ENCODE measurements at places on chromosomes 13 and 19.

GRCh38 chr13:25988661-25989060, 63.2 kb downstream of the SHISA2 start:
- no peak for DNase-seq

DNA sequence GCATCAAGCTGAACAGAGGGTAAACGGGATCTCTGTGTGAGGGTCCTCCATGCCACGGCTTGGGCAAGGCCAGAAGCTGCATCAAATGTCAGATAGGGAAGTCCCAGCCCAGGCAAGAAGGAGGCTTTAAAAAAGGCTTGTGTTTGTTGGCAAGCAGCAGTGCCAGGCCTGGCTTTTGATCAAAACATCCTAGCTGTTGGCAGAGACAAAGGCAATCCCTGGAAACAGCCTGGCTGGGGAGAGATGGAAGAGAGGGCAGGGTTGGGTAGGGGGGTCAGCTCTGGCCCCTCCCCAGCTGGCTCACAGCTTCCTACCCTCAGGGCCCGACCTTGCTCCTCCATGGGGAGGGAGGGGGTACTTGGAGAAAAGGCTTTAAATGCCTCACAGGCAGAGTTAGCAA, 61.8 kb upstream of the KCTD15 start:
- DNase-seq = no peak

- DNase-seq = no peak
These were observed 34.7 kb downstream of the TMEM255B start for GRCh38 chr13:113793718-113794085.

DNA sequence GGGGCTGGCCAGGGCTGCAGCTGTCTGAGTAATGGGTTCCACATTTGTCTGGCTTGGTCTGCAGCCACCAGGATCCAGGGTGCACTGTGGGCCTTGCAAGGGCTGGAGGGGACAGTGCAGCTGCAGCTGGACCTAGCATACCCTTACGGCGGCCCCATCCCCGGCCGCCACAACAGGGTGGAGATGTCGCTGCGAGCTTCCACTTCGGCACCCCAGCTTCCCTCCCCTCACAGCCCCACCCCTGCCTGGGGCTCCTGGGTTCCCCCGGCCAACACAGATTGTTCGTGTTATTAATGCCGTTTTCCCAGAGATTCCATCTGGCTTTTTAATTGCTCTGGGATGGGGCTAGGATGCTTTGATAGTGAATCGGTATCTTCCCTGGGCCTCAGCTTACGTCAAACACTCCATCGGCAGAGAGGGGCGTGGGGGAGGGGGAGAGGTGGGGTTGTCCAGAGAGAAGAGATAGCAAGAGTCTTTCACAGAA, 5.8 kb downstream of the CEBPA start:
- no peak for DNase-seq

GRCh38 chr19:32887572-32888215, 18.1 kb upstream of the SLC7A9 start:
- no peak for DNase-seq

- no peak for DNase-seq
These were observed 410.9 kb downstream of the FOXO1 start for GRCh38 chr13:40255551-40255950.

All from stimulated activated effector memory CD8-positive, alpha-beta T cell treated with anti-CD3 and anti-CD28 coated beads, Interleukin-12 subunit alpha, Interleukin-12 subunit beta, amount 100 ng/mL, for 72 hours (primary cell).